CD8-positive, alpha-beta T cell (primary cell): ENCODE measurements at places on chromosomes 2 and 18. TPM values are rescaled to one million over a fixed set of nuclear protein-coding genes. Genes with fewer than 3 reads are reported as not detected.

LYG2 gene
- total RNA-seq: not detected

PROKR1 gene
- not detected for total RNA-seq

COL6A3 gene
- 1.7 TPM for total RNA-seq

NYAP2 gene
- total RNA-seq: not detected

RTKN gene
- total RNA-seq: 0.54 TPM

DNAH6 gene
- 0.30 TPM for total RNA-seq

AGBL5 gene
- total RNA-seq: 8.0 TPM

CKAP2L gene
- 0.57 TPM for total RNA-seq

C2orf81 gene
- total RNA-seq: 0.75 TPM

MLPH gene
- not detected for total RNA-seq

GALNT13 gene
- 0.14 TPM for total RNA-seq

NDC80 gene
- total RNA-seq: 7.1 TPM

GREB1 gene
- 0.57 TPM for total RNA-seq

AMER3 gene
- total RNA-seq: not detected

NOL4 gene
- not detected for total RNA-seq
